ENCODE measurements at places on chromosomes 2 and 18.

- no peak for DNase-seq
Measured at GRCh38 chr2:10934979-10935350, 23.2 kb downstream of the KCNF1 start.

DNA sequence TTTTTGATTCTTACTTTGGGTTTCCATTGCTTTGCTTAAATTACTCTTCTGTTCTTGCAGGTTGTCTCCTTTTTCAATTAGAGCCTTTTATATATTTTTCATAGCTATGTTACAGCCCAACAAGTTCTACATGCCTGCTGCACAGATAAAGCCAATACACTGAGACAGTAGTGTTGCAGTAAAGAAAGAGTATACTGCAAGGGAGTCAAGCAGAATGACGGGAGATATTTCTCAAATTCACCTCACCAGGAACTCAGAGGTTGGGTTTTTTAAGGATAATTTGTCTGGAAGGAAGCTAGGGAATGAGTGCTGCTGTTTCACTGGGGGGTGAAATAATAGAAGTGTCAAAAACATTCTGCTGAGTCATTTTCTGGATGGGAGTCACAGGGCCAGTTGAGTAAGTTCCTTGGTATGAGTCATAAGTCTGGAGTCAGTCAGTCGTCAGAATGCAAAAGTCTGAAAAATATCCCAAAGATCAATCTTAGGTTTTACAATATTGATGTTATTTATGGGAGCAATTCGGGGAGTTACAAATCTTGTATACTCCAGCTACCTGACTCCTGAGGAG lies 193.0 kb upstream of the RGPD4 start:
- no peak for DNase-seq

GRCh38 chr2:220277445-220277975 lies 650.1 kb downstream of the SLC4A3 start:
- DNase-seq = no peak

GRCh38 chr2:25029183-25029554 lies 12.7 kb upstream of the EFR3B start:
- no peak for DNase-seq

DNA sequence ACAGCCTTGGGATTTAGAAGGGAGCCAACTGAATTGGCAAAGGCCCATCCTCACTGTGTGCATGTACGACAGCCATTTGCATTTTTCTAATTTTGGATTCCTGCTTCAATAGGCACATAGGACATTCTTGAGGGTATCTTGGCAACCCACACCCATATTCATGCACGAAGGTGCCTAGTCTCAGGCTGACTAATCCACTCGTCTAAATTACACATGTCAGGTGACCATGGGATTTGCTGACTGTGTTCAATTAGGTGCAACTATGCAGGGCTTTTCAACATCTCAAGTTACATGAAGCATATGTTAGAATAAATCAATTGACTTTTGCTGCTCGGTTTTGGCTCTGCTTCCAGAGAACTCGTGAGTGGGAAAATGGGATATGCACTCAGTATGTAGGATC lies 249.7 kb downstream of the SP3 start:
- no peak for DNase-seq

- DNase-seq = no peak
Measured at GRCh38 chr2:163716101-163716500, 19.7 kb downstream of the FIGN start.

DNA sequence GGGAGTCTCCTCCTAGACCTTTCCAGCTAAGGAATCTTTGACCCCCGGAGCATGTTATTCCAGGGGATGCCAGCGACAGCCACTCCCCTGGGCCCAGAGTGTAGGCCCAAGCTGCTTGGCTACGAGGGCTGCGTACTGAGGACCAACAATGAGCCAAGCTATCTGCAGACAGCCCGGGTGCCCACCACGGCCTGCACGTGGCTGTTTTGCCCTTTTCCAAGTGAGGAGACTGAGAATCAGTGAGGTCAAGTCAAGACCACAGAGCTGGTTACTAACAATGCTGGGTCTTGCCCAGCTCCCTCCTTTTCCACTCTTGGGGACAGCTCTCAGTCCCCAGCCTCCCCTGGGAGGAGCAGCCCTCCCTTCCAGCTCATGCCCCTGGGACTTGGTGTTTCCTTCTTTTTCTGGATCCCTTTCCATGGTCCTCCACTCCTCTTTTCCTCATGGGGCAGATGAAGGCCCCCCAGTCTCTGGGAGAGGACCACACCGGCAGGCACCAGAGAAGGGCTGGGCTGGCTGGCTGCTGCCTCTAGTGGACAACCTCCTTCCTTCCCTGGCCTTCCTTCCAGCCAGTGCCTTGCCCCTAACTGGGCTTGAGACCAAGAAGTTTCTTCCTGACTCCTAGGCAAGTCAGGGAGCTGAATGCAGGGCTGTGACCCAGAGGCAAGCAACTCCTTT lies 550 bp upstream of the MALL start:
- DNase-seq = no peak

DNA sequence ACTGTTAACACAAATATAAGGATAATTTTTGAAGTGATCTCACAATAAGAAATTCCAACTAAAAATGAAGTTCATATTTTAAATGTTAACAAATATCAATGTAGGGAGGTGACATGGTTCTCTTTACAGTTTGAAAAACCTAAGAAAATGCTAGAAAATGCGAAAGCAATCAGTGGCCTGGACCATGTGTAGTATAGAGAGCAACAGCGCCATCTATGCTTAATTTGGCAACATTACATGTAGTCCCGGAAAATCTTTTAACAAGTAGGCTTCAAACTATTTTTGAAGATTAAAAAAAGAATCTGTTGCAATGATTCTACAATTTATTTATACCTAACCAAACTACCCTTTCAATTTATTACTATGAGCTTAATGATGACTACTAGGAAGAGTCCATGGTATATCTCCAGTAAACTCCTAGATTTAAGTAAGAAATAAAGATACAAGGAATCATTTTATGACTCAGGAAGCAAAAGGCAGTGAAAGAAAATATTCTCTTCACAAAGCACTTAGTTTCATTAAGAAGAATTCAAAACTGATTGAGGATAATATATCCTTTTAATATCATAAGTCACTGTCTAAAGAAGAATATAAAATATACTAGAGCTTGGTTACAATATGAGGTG lies 33.3 kb downstream of the NDUFA10 start:
- DNase-seq = no peak

GRCh38 chr2:37315364-37315763 lies 9.3 kb downstream of the PRKD3 start:
- no peak for DNase-seq

DNA sequence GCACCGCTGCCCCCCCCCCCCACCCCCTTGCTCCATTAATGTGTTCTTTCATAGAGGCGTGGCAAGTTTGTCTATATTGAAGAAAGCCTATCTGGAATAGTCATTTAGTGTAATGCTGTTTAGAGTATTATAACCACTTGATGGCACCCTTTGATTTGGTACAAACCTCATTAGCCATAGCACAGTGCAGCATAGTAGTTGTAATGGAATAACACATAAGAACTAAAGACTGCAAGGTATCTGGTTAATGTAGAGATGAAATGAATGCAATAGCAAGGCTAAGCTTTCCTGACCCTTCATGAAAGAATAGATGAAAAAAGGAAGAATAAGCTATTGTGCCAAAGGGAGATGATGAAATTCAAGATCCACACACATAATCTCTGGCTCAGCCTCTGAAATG lies 81.9 kb downstream of the EHBP1 start:
- DNase-seq = no peak
